ENCODE measurements at places on chromosomes 13 and 19.

GRCh38 chr19:39172700-39173501, 23.9 kb upstream of the NCCRP1 start:
- no peak for DNase-seq

GRCh38 chr19:53792721-53793433, 31.2 kb downstream of the NLRP12 start:
- no peak for DNase-seq

- no peak for DNase-seq
Measured at GRCh38 chr19:17323964-17324332, 10.7 kb downstream of the ANO8 start.

GRCh38 chr19:4687396-4687795, 17.3 kb upstream of the MYDGF start:
- no peak for DNase-seq

GRCh38 chr13:112967686-112968379, 1.2 kb upstream of the MCF2L start:
- no peak for DNase-seq

DNA sequence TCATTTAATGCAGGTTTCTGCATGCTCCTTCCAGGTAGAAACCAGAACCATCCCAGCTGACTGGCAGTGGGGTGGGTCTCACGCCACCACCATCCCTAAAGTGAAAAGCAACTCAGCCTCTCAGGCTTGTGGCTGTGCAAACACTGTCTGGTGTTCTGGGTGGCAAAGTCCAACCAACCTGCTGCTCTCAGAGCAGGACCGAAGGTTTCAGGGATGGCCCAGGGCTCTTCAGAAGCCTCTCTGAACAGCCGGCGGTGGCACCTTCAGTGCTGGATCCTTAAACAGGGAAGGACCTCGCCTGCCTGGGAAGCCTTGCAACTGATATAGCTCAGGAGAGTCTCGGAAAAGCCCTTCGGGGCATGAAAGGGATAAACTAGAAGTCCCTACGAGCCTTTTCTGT, 100.8 kb downstream of the COL4A1 start:
- DNase-seq = no peak

DNA sequence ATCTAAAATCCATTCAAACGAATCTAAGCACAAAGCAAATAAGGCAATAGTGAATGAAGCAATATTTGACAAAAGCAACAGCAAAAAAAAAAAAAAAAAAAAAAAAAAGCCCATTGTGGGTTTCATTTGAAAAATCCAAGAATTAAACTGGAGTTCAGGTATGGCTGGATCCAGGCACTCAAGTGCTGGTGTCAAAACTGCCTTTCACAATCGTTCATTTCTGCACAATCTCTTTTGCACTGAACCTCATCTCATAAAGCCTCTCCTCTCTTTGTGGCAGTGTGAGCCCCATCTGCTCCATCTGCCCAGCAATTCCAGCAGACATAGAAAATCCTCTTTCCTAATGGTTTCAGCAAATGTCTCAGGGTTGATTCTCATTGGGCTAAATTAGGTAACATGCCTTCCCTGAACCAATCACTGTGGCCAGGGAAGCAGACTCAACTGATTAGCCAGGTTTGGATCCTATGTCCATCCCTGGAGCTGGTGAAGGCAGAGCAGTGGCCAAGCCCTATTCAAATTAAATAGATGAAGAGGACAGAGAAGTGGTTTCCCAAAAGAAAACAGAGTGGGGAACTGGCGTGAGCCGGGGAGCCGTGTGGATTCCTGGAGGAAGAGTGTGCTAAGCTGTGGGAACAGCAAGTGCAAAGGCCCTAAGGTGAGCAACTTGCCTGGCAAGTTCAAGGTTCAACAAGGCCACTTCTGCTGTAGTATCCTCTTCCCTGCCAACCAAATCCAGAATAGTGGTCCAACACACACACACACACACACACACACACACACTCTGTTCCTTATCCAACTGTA, 1.2 kb upstream of the HIF3A start:
- no peak for DNase-seq

GRCh38 chr13:54373211-54373610, 1344.6 kb downstream of the OLFM4 start:
- DNase-seq = no peak

DNA sequence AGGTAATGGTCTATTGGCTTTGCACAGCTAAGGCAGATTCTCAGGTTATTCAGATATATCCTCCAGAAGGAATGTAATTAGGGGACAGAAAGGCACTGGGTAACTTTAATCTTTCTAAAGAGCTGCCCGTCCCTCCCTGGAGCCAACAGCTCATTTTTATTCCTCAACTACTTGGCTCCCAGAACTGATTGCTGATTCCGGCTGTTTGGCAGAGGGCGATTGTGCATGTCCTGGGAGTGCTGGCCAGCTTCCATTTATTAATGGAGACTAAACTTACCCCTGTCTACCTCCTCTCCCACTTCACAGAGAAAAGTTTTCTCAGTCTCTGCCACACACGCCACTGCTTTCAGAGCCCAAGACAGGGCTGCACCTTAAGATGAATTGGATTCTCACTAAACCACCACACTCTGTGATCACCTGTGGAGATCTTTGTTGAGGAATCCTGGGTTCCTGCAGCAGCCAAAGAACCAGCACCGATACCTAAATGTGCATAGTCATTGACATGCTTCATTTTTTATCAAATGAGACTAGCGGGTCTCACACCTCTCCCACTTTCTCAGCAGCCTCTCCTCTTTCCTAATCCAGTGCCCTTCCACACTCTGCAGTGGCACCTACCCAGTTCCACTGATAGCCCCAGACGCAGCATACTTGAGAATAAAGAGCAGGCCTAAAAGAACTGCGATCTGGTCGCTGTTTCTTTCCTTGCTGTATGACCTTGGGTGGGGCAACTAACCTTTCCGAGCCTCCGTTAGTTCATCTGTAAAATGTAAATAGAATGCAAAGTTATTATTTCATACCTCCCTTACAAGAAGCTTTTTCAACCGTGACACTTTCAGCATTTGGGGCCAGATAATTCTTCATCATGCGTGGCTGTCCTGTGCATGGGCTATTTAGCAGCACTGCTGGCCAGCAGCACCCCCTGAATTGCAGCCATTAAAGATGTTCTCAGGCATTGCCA, 648.7 kb downstream of the UQCRFS1 start:
- DNase-seq = no peak

DNA sequence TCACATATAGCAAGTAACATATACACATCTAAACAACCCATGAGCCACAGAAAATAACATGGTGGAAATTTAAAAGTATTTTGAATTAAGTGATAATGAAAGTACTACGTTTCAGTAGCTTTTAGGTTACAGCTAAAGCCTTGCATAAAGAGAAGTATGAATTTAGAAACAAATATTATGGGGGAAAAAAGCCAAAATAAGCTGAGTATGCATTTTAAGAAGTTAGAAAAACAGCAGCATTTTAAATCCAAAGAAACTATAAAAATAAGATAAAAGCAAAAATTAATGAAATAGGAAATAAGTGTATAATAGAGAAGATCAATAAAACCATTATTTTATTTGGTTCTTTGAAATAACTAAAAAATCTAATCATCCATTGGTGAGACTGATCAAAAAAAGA, 89.8 kb upstream of the ARHGEF7 start:
- DNase-seq = no peak

DNA sequence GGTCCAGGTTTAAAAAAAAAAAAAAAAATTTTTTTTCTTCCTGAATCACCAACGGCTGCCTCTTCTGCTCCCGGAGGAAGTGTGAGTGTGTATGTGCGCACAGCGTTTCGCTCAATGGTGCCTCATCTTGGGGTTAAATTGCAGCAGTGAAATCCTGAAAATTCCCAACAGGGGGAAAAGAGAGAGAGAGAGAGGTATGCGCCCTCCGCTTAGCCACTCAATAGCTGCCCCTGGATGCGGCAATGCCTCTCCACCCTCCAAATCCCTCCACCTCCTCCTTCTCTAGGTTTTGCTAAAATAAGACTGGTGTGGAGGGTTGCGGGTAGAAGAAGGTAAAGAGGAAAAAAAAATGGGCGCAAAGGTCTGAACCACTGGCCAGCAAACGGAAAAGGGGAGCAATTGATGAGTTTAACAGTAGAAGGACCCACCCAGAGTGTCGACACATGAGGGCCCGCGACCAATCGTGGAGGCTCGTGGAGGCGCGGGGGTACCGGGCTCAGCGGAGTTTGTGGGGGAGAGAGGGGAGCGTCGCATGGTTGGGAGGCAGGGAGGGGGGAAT, 853 bp upstream of the CACNA1A start:
- DNase-seq = no peak

DNA sequence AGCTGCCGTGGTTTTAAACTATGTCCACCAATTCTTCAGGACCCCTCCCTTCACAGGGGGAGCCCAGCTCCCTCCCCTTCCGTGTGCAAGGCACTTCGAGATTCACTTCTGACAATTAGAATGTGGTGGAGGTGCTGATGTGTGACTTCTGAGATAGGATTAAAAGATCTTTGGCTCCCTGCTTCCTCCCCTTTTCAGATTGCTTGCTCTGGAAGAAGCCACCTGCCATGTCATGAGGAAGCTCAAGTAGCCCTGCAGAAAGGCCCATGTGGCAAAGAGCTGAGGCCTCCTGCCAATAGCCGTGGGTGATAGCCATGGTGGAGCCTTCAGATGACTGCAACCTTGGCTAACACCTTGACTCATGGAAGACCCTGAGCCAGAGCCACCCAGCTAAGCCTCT, 204.9 kb downstream of the COL4A1 start:
- peak; percentile 79 for DNase-seq

DNA sequence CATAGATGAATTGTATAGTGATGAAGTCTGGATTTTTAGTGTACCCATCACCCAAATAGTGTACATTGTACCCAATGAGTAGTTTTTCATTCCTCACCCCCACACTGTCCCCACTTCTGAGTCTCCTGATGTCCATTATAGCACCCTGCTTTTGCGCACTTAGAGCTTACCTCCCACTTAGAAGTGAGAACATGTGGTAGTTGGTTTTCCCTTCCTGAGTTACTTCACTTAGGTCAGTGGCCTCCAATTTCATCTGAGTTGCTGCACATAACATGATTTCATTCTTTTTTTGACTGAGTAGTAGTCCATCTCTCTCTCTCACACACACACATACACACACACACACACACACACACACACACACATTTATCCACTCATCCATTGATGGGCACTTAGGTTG, 43.2 kb upstream of the ALOX5AP start:
- DNase-seq = no peak

GRCh38 chr19:18507727-18508440, 14.0 kb downstream of the ELL start:
- DNase-seq = no peak

- no peak for DNase-seq
Measured at GRCh38 chr13:100842136-100842535, 167.5 kb upstream of the TMTC4 start.

GRCh38 chr13:66714795-66715194, 515.3 kb downstream of the PCDH9 start:
- no peak for DNase-seq

DNA sequence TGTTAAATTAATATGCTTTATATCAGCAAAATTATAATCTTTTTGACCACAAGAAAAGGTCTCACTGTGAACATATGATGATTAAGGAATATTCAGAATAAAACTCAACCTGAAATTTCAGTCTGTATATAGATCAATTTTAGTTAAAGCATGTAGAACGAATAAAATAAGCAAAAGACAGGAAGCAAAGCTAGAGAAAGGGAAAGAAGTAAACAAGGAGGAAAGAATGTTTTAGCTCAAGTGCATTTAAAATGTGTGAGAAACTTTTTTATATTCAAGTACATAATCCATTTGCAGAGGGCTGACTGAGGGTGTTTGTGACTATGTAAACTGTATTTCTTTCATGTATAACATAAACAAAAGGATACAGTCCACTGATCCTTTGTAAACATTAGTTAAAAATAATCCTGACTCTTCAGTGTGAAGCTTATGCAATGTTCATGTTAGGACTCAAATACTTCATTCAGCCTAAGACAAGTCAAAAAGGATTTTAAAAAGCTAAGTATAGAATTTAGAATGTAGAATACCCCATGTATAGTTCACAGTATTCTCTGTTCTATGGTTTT, 472.1 kb downstream of the DIAPH3 start:
- DNase-seq = no peak
